ENCODE measurements at places on chromosomes 16 and 17. TPM values are rescaled to one million over a fixed set of nuclear protein-coding genes. Genes with fewer than 3 reads are reported as not detected.

Gene TSPAN10
- total RNA-seq, result 0.88 TPM

Gene ZNF469
- 3.2 TPM for total RNA-seq

GRCh38 chr16:82138478-82139285, 31.3 kb downstream of the MPHOSPH6 start:
- H3K27ac ChIP-seq, result no peak overlapping the region
- H3K4me1 ChIP-seq, result no peaks in the 10 kb centered on the region
- DNase-seq, result no peak
- H3K27me3 ChIP-seq, result no peaks in the 10 kb centered on the region

DNA sequence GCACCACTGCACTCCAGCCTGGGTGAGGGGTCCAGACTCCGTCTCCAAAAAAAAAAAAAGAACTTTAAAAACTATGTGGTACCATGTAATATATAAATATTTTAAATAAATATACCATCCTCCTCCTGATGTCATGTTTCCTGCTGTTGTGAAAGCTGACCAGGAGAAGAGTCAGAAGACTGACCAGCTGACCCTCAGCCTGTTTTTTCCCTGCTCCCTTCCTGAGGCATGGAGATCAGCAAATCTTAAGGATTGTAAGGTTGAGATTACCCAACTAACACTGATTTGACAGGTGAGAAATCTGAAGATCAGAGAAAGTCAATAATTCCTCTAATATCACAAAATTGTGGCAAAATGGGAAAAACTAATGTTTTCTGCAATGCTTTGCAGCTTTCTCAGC, 18.1 kb downstream of the NCOR1 start:
- peaks cover 10% of the 10 kb centered on the region for H3K36me3 ChIP-seq
- no peaks in the 10 kb centered on the region for H3K27me3 ChIP-seq
- H3K4me3 ChIP-seq, result no peak overlapping the region
- no peak overlapping the region for H3K27ac ChIP-seq
- DNase-seq, result no peak

DNA sequence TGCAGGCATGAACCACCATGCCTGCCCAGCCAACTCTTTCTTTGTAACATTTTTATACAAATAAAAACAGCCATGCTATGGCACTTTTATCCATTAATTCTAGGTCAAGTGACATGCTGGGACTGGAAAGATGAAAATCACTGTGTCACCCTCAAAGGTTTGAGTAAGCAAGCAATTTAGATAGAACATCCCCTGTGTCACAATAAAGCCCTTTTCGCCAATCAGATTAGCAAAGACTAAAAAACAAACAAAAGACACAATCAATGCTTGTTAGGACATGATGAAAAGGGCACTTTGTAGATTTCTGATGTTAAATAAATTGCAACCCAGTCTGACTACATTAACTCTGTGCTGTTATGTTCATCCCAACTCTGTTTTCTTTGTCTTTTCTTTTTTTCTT, 26.4 kb downstream of the CHP2 start:
- no peaks in the 10 kb centered on the region for H3K27me3 ChIP-seq
- no peaks in the 10 kb centered on the region for H3K36me3 ChIP-seq
- H3K4me3 ChIP-seq, result no peak overlapping the region
- H3K27ac ChIP-seq, result no peak overlapping the region
- H3K4me1 ChIP-seq, result no peaks in the 10 kb centered on the region

GRCh38 chr16:74601126-74601871, 5.6 kb downstream of the GLG1 start:
- no peaks in the 10 kb centered on the region for H3K36me3 ChIP-seq
- no peaks in the 10 kb centered on the region for H3K27me3 ChIP-seq
- DNase-seq, result no peak
- no peak overlapping the region for H3K4me3 ChIP-seq
- peaks cover 30% of the 10 kb centered on the region for H3K4me1 ChIP-seq
- H3K27ac ChIP-seq, result no peak overlapping the region

Data from upper lobe of left lung (tissue), 6 donors.